ENCODE measurements at places on chromosomes 16 and 17.

DNA sequence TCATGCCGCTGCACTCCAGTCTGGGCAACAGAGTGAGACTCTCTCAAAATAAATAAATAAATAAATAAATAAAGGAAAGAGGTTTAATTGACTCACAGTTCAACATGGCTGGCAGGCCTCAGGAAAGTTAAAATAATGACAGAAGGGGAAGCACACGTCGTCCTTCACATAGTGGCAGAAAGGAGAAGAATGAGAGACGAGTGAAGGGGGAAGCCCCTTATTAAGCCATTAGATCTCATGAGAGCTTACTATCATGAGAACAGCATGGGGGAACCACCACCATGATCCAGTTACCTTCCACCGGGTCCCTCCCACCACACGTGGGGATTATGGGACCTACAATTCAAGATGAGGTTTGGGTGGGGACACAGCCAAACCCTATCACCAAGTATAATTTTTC, 54.5 kb downstream of the PAFAH1B1 start:
- no peak for DNase-seq

DNA sequence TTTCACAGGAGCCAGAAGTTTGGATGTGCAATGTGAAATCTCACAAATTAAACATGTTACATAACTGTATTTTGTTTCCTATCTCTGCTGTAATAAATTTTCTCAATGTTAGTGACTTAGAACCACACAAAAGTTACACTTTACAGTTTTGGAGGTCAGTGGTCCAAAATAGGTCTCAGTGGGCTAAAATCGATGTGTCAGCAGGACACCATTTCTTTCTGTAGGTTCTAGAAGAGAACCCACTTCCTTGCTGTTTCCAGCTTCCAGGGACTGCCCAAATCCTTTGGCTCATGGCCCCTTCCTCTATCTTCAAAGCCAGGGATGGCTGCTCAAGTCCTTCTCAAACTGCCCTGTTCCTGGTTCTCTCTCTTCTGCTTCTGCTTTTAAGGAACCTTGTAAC, 252.7 kb downstream of the WWOX start:
- no peak for DNase-seq

DNA sequence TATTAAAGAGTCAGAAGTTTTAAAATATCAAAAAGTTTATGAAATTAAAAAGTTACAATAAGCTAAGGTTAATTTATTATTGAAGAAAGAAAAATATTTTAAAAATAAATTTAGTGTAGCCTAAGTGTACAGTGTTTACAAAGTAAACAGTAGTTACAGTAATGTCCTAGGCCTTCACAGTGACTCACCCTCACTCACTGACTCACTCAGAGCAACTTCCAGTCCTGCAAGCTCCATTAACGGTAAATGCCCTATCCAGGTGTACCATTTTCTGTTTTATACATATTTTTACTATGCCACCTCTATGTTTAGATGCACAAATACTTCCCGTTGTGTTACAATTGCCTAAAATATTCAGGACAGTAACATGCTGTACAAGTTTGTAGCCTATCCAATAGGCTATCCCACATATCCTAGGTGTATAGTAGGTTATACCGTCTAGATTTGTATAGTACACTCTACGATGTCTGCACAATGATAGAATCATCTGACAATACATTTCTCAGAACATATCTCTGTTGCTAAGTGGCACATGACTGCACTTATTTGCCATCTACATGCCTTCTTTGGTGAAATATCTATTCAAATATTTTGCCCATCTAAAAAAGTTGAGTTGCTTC, 67.2 kb upstream of the WSB1 start:
- no peak for DNase-seq

DNA sequence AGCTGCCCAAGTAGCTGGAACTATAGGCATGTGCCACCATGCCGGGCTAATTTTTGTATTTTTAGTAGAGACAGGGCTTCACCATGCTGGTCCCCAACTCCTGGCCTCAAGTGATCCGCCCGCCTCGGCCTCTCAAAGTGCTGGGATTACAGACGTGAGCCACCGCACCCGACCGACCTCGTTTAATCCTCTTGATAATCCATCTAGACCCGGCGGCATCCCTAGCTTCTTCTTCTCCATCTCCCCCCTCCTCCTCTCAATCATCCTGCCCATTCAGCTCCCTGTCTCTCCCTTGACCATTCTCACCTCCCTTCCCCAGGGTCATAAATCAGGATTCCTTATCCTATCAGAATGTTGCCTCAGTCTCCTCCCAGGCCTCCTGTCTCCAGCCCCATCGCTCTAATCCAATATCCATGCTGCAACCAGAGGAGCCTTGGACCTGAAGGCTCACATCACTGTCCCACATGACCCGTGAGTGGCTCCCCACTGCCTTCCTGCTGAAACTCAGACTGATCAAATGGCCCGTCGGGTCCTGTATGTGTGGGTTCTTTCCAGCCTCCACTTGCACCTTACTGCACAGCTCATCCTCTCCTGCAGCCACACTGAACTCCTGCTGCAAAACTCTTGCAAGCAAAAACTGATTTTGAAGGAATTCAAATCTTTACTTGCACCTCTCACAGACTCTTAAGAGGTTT, 74.1 kb upstream of the CDH5 start:
- DNase-seq: no peak

DNA sequence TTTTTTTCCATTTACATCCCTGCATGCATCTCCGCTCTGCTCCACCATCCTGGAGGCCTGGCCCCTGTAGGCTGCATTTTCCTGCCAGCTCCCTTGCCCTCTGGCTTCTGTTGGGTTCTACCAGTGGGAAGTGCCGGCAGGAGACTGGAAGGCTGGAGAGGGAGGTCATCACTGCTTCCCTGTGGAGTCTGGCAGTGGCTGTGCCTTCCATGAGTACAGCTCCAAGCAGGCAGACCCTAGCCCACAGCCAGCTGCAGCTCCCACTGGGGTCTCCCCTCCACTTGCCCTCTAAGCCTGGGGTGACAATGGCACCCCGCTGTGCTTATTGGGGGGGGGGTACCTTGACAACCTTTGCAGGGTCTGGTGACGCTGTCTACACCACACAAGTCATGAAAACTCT, 37.3 kb downstream of the MMP15 start:
- DNase-seq: no peak

DNA sequence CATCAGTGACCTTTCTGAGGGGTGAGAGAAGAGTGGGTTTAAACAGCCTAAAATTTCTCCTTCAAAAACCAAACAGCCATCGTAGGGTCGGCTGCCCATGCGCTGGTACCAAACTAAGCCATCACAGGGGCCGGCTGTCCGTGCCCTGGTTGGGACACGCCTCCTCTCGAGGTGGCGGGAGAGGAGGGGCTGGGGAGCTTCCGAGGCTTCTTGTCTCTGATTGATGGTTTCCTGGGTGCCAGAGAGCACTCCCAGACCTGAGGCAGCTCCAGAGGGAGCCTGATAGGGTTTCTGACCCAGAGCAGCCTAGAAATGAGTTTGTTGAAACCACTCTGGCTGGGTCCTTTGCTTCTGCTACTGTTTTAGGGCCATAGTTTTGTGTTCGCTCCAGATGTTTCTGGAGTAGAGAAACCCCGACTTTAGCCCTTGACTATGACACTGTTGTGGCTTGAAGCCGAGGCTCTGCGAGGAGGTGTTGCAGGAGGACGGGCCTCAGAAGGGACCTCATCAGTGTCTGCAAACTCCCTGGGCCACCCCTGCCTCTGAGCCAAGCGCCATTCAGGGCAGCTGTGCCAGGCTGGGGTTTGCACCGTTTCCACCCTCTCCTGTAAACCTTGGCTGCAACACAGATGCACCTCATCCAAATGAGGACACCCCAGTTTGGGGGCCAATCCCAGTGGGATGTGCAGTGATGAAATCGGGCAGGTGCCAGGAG, 6.2 kb downstream of the ZNF276 start:
- no peak for DNase-seq

DNA sequence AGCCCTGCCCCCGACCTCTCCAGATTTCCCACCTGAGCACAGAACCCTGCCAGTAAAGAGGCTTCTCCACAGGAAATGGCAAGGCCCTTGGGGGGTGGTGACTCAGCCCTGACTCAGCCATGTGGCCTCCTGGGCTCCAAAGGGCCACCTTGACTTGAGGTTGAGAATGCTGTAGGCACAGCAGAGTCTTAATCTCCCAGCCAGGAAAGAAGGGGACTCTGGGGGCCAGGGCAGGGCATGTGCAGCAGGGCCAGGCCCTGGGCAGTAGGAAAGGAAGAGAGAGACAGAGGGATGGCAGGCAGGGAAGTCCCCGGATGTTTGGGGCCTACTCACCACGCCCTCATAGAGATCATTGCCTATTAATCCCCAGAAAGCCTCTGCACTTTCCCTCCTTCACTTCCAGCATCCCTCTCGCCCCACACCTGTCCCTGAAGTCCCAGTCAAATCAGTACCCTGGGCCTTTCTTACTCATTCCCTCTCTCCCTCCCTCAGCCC, 4.8 kb upstream of the ITGA3 start:
- DNase-seq: peak; percentile 82

- DNase-seq: no peak
Measured at GRCh38 chr17:77315010-77315409, 174.2 kb downstream of the SEC14L1 start.

Measured in stimulated activated CD4-positive, alpha-beta T cell treated with anti-CD3 and anti-CD28 coated beads, Interleukin-12 subunit alpha, Interleukin-12 subunit beta, amount 100 ng/mL, for 24 hours (primary cell).